ENCODE measurements at places on chromosomes 1 and 21.

DNA sequence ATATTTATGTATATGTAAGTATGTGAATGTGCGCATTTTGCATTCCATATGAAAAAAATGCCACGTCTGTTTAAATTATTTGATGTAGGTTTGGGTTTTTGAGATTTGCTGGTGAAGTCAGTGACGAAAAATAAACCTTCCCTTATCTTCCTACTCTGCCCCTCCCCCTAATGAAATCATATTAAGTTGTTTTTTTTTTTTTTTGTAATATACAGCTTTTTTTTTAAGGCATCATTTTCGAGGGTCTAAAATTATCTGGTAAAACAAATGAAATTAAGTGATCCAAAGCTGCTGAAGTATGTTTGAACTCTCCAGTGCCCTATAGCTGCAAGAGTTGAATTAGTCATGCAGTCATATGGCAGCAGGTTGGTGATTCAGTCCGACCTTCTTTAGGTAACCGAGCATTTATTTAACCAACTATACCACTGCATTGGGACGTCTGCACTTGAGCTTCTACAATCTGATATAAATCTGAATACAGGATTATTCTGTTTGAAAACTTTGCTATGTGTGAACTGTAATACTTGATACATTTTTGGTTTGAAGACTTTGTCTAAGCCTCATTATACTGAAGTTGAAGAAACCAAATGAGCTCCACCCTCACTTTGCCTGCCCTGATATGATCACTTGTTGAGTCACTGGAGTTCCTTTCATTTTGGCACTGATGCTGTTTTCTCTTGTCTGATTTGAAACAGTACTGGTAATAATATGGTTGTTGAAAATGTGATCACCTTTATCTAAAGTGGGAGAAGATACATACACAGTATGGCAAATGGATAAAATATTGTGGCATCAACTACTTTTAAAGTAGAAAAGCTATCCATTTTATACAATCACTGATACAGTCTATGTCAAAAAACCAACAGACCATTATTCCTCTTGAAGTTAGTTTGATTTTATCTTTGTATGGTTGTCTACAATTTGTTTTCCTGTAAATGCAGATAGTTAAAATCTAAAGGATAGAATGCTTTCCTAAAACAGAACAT lies 11.7 kb downstream of the PDIK1L start:
- no peak for DNase-seq

DNA sequence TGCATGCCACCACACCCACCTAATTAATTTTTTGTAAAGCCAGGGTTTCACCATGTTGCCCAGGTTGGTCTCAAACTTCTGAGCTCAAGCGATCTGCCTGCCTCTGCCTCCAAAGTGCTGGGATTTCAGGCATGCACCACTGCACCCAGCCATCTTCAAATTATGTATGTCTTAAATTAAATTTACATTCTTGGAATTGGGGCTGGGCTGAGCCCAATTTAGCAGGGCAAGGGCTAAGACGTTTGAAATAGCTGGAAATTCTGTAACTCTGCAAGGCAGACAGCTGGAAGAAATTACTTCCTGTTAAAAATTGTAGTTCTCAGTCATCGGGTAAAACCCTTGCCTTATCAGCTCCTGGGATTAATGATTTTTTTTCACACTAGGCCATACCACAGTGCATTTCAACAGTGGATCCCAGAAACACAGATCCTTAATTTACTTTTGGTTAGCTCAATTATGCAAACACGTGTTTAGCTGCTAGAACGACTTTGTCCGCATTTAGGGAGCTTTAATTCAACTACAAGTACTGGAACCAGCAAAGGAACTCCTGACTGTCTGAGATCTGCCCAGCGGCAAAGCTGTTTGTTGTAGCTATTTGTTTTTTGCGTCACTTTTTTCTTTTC lies 83.3 kb downstream of the OLFML3 start:
- no peak for DNase-seq

DNA sequence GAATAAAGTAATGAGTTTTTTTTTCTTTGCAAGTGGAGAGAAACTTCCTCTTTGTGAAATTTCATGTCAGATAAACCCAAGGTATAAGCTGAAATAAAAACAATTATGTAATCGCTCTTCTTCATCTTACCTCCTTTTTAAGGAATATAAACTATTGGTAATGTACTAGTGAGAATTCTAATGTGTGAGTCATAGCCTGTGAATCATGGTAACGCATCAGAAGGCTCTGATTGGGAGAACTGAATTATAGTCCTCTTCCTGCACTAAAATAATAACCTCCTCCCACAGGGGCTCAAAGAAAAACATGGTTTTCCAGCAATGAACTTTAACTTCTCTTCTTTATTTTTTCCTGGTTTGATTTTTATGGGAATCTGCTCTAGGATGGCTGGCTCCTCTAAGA lies 57.1 kb upstream of the COX20 start:
- no peak for DNase-seq

DNA sequence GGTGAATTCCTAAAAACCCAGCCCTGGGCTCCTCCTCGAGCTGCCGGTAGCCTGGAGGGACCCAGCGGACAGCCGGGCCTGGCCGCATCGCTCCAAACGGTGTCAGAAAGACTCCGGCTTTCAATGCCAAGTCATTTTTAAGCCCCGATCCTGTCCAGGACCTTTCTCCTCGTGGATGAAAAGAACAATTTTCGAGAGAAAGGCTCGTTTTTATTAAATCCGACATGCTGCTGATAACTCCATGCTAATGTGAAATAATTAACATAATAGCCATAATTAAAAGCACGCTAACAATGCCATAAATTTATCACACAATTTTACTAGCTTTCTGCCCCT lies 4.6 kb upstream of the FOXD3 start:
- no peak for DNase-seq

DNA sequence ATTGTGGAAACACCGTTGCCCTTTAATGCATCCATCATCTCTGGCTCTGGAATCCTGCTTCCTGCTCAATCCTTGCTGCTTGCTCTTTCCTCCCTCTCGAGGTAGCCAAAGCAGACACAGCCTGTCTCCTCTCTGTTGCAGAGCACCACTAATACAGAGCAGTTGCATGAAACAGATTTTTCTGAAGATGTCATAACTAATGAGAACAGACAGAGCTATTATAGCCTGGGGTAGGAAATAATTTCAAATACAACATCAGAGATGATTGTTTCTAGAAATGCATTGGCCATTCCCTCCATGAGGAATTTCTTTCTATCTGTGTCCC lies 23.3 kb upstream of the ACBD6 start:
- no peak for DNase-seq

- no peak for DNase-seq
Measured at GRCh38 chr1:55047611-55048010, 8.3 kb downstream of the PCSK9 start.

DNA sequence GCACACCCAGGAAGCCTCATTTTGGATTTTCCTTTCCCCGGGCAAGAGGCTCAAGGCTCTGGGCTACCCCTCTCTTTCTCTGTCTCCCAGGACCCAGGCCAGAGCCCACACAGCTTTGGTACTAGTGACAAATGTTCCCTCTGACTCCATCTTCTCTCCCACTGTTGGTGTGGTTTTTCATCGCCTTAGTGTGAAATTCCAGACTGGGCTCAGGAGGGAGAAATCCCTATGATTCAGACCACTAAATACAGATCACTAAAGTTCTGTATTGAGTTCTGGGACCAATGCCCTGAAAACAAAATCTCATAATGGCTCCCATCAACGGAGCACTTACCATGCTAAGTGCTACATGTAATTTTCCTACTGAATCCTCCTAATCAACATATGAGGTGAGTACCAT lies 26.1 kb downstream of the IQGAP3 start:
- no peak for DNase-seq

- no peak for DNase-seq
Measured at GRCh38 chr1:11752359-11753088, 9.5 kb upstream of the C1orf167 start.

DNA sequence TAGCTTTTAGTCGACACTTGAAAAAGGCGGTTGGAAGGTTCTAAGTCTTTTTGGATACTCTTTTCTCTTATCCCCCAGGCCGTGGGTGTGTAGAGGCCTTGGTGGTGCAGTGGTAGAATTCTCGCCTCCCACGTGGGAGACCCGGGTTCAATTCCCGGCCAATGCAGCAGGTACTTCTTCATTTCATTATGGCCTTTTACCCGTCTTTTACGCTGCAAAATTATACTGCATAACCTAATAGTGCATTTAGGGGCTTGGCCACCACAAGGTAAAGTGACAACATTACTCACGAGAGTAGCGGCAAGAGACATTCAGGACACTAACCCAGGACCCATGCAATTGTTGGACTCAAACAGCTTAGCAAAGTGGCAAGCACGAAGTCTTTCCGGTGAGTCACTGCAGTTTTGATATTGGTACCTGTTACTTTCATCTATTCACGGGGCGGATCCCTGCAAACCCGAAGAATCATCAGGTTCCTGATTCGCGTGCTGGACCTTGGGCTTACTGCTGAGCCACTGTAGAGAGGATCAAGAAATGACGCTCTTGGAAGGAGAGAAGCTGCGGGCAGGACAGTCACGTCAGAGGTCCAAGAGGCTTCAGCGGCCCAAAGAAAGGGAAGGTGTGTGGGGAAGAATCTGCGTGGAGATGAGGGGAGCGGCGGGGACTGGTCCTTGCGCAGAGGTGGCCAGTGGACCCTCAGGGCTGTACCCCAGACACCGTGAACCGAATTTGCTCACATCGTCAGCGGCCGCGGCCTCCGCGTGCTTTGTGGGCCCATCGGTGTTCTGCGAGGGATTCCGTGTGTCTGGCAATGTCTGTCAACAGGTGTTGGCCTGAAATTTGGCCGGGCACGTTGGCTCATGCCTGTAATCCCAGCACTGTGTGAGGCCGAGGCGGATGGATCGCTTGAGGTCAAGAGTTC lies 12.9 kb upstream of the RNU1-4 start:
- DNase-seq: peak; percentile 75

GRCh38 chr1:172483448-172483847 lies 39.6 kb upstream of the PIGC start:
- no peak for DNase-seq

- DNase-seq: no peak
Measured at GRCh38 chr21:41024746-41025254, 143.2 kb upstream of the BACE2 start.

DNA sequence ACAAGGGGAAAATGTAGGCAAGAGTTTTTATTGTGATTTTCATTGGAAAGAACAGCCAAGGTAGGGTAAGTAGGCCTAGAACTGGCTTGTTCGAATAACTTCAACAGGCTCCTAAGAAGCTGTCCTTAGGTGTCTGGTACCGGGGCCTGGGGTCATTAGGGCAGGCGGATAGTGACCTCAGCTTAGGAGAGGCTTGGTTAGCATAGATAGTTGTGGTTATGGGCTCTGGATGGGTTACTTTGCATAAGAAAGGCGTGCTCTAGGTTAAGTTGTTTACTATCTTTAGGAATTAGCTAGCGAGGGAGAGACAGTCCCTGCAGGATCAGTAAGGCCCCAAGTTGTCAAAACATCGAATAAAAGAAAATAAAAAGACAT lies 20.7 kb upstream of the HPCAL4 start:
- no peak for DNase-seq

DNA sequence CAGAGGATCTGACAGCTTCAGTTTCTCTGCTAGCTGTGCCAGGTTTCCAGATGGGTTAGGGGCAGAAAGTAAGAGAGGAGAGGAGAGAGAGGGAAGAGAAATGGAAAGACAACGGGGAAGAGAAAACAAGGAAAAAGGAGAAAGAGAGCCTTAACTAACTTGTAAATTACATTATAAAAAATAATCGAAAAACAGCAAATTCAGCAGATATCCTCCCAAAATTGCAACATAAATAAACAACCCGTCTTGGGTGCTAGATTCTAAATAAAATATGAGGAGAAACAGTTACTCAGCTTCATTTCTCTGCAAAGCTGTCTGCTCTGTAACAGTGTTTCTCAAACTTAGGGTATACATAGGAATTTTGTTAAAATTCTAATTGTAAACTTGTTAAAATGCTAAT lies 29.2 kb downstream of the SEC16B start:
- DNase-seq: no peak

DNA sequence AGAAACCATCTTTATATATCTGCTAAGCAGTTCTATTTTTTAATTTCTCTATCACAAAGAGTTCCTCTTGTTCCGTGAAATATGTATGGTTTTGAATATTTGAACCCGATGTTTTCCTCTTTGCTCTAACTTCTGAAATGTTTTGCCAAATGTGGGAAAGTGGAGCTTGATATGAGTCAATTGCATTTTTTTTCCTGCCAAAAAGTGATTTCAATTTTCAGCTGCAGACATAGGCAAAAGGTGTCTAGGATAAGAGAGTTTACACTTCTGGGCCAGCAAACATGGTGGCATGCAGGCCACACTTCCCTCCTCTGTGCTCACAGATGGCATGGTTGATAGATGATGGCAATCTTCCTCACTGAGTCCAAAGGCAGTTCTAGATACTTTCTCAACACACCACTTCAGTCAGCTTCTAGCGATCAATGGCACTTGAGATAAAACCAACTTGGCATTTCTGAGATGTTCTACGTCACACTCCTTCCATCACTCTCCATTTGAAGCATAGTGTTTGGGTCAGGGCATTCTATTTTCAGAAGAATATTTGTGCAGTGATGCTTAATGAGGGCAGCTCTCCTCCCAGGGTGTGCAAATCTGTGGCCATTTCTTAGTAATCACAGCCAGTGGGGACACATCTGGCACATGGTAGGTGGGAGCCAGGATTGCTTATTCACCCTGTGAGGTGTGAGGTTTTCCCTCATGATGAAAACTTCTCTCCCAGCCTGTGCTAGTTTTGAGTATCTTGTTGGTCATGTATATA lies 54.4 kb upstream of the SCAF4 start:
- no peak for DNase-seq

GRCh38 chr1:93448292-93448982 lies 519 bp downstream of the FNBP1L start:
- peak; percentile 84 for DNase-seq

DNA sequence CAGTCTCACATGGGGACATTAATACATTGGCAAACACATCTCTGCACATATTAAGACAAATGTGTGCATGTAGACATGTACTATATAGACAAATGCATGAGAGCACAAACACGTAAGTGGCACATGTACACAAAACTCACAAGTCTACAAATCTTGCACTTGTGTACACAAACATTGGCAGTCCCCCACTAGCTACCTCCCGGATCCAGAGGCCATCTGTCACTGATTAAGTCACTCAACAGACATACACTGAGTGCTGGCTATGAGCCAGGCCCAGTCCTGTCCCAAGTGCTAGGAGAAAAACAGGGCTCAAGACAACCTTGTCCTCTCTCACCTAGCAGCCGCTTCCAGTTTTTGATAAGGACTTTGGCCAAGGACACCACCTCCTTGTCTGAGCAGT lies 7.0 kb downstream of the TCEA3 start:
- peak; percentile 69 for DNase-seq

Data from heart left ventricle (tissue), 16 donors.